ENCODE measurements at places on chromosomes 5 and 9.

DNA sequence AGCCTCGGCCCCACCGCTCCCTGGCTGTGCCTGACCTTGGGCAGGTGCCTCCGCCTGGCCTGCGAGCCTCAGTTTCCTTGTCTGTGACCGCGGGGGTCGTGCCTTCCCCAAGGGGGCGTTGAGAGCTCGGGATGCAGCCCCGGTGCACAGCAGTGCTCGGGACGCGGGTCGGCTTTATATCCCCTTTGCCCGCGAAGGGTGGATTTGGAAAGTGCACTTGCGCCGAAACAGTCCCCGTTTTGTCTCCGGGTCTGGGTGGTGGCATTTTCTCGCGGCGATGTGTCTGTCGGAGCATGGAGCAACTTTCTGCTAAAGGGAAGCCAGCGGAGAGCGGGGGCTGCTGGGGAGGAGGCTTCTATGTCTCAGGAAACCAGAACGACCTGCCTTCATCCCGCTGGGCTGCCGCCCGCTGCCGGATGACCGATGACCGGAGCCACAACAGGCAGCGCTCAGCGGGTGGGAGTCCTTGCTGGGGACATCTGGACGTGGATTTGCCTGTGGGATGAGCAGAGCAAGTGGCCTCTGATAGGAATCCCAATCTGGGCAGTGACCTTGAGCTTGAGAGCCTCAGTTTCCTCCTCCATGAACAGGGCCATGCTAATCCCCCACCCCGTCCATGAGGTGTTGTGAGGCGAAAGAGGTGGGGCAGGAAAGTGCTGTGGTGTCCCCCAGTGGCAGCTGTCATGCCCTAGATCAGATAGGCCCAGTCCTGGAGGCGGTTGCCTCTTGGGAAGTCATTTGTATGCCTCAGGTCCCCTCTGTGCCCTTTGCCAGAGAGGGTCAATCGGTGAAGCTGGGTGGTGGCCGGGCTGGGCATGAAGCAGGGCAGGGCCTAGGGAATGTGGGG, 651 bp downstream of the HRH2 start:
- no peak for DNase-seq

GRCh38 chr9:123523845-123524244, 167.8 kb downstream of the CRB2 start:
- DNase-seq: no peak

GRCh38 chr9:29564564-29564963, 1991.3 kb upstream of the C9orf72 start:
- DNase-seq: no peak

GRCh38 chr9:85108746-85109145, 439.2 kb downstream of the NTRK2 start:
- no peak for DNase-seq

DNA sequence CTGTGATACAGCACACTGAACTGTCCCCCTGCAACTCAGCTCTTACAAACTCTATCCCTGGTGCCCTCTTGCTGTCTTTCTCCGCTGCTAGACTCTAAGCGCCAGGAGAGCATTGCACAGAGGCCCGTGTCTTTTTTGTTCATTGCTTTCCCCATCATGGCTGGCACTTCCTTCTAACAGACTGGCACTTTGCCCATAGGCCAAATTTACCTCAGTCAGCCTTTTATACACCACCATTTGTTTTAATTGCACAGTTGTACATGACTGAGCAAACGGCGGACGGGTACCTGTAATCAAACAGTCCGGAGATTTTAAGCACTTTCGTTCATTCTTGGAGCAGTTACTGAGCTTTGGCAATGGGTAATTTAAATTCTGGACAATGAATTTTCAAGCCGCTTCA, 102.2 kb upstream of the CLINT1 start:
- DNase-seq: no peak

DNA sequence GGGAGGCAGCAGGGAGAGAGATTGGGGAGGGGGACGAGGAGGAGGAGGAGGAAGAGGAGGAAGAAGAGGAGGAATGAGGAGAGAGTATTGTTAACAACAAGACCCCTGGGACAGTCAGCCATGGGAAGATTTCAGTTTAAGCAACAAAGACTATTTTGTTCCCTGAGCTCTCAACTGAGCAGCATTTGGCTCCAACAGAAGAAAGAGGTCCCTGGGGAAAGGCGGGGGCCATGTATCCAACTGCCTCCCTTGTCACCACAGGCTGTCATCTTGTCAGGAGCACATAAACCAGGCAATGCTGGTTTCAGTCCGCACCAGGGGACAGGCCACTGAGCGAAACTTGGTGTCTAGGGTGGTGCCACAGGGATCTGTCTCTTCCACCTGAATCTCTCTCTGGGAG, 316.1 kb downstream of the TLE1 start:
- DNase-seq: no peak

DNA sequence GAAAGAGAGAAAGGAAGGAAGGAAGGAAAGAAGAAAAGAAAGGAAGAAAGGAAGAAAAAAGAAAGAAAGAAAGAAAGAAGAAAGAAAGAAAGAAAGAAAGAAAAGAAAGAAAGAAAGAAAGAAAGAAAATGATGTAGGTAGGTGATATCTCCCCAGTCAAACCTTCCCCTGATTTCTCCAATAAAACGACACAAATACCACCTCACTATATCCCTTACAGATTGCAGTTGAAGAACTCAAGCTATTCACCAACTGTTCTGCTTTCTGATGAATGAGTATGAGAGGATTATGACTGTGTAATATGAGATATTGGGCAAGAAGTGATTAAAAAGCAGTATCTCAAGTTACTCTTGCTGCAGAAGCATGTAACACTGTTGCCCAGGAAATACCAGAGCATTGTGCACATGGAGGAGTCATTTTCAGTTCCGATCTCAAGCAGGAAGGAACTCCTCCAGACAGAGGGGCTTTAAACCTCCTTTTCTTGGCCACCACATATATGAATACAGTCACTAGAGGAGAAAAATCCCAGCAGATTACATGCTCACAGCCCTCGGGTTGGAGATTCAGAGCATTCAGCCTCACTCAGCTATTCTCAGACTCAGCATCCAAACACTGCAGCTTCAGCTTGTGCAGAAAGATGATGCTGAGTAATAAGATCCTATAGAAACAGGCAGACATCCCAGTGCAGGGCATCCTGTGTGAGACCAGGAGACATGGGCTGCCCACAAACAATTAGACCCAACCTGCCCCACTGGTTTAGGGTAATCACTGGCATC, 61.4 kb downstream of the UGCG start:
- no peak for DNase-seq

- DNase-seq: no peak
Observed at GRCh38 chr5:141496038-141496437, 7.2 kb downstream of the PCDHGC5 start.

GRCh38 chr9:105333076-105333475, 88.6 kb downstream of the SLC44A1 start:
- no peak for DNase-seq

DNA sequence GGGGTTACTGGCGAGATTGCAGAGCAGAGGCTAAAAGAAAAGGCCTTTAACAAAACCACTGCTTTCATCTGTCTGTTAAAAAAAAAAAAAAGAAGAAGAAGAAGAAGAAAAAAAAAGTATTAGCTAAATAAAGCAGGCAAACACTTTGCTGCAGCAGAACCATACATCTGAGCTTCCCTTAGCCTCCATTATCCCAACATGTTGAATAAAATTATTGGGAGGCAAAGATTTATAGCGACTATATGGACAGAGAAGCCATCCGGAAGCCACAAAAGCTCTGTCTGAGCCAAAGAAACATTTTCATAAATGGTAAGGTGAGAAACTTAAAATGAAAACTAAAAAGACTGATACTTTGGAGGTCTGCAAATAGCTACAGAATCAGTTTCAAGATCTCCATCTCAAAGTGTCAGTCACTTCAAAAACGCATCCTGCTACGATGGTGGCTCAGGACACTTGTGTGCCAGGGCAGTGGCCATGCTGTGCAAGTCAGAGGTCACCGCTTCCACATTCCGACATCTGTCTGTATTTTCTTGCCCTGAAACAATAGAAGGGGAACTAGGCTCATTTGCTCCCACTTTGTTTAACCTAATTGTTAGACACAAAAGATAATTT, 9.6 kb downstream of the EFNA5 start:
- no peak for DNase-seq

GRCh38 chr9:86667307-86667706, 280.0 kb downstream of the GAS1 start:
- DNase-seq: no peak

DNA sequence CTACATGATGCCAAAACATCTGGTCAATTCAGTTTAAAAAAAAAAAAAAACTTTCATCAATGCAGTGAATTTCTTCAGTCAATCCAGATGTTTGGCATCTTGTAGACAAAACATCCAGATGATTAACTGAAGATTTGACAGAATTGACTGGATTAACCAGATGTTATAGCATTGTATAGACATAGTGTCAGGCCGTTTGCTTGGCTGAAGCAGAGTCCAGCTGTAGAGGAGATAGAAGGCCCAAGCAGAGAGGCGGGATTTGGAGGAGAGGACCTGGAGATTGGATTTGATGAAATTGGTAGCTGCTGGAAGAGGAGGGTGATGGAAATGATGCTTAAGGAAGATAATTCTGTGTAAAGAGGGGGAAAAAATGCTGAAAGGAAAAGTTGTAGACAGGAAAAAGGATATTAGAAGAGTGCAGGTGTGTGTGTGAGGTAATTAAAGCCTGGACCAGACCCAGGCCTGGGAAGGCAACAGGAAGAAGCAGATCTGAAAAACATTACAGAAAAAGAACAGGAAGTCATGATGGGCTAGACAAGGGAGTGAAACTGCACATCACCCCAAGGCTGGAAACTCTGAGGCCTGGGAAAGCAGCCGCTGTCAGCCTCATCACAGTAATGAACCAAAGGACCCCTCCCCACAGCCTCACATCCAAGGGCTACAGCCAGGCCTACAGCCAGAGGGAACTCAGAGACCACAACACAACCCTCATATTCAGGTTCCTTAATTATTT, 258.3 kb downstream of the CWC27 start:
- DNase-seq: no peak

GRCh38 chr9:70020217-70020616, 23.4 kb upstream of the MAMDC2 start:
- no peak for DNase-seq

DNA sequence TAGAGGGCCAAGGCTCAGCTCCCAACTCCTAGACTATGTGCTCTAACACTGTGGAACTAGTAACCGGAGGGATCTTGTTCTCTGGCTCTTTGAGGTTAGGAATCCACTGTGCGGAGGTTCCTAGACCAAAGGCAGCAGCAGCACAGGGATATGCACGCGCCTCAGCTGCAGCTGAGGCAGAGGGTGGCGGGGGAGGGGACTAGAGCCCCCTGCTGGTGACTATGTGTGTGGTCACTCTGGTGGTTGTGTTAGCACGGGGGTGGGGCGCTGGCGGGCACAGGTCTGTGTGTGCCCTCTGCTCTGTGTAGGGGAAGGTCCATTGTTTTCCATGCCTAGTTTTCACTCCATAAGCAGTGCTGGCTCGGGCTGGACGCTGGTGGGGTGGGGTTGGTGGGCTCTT, 458.0 kb upstream of the IZUMO3 start:
- no peak for DNase-seq

GRCh38 chr9:33017283-33018041, 7.6 kb upstream of the DNAJA1 start:
- DNase-seq: no peak

DNA sequence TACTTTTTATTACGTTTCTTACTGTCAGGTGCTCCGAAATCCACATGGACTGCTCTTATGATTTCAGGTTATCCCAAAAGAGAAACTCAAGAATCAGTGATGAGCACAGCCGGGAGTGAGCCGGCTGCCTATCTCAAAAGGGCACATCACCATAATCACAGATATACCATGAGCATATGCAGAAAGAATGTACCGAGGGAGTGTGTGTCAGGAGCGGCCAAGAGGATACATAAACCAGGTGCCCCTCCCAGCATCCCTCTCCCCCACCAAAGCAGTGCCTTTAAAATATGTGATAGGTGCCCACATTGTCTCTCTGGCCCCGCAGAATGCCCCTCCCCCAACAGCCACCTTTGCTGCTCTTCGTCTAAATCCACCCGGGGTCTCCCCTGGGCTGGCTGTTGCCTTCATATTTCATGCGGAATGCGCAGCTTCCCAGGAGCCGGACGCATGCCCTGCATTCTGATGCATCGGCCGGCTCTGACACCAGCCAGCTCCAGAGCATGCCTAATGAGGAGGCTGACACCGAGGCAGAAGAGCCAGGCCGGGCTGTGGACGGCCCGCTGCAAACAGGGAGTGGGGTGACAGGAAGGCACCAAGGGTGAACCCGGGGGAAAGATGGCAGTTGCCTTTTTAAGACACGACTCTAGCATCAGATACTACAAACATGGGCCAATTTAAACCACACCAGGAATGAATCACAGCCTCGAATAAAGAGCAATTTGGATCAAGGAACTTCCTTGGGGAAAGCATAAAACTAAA, 652.3 kb downstream of the BNC2 start:
- DNase-seq: no peak

DNA sequence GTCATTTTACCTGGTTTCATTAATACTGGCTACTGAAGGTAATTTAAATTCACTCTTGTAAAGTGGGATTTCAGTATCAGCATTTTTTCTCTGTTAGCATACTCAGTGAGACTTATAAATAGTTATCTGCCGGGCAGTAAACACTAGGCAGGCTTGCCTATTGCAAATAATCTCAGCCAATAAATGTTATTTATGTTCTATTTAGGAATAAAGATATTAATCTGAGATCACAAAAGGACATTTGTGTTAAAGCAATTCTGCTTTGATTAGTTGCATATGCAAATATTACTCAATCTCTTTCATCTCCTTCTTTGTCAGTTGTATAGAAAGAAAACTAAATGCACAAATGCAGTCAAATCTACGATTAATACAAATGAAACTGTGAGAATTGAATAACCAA, 827.8 kb downstream of the TLE4 start:
- DNase-seq: no peak

- no peak for DNase-seq
Observed at GRCh38 chr5:110625376-110625999, 101.0 kb downstream of the TMEM232 start.

DNA sequence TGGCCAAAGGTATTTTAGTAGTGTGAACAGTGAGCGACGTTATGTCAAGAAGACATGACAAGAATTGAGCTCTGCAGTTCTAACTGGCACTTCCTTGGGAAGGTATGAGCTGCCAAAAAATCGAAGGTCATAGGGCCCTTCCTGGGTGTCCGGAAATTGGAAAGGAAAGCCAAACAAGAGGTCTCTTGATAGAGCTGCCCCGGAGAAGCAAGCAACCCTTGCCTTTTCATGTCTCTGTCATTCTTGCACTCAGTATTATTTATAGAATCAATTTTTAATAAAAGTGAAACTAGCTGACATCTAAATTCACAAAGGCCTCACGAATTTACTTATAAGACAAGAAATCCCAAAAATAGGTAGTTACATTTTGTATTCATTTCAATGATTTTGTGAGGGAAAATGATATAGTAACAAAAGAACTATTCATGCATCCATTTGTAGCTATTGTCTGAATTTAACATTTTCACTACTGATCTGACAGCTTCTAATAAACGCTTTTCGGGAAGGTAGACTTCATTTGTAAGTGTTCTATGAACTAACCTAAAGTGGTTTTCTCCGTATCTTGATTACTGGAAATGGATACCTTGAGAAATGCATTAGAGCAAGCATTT, 113.8 kb upstream of the VCAN start:
- DNase-seq: no peak

DNA sequence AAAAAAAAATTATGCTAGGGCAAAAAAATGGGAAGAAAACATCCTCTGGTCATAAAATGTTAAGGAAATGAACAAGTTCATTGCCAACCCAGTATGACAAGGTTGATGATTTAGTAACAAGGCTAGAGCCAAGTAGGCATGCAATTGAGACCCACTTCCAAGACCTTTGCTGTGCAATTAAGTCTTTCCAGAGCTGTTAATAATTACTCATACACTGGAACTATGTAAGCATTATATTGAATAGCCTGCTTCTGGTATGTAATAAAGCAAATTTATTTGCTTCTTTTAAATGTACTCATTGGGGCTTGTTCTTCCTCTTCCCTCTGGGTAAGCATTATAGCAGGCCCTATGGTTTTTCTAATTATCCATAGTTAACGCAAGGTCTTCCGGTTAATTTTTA, 32.5 kb upstream of the SNAPC3 start:
- DNase-seq: no peak

All from substantia nigra (tissue), 51 donors.